ENCODE measurements at places on chromosomes 12 and 14. TPM values are rescaled to one million over a fixed set of nuclear protein-coding genes. Genes with fewer than 3 reads are reported as not detected.
A peak's percentile ranks its signal among the peaks of the same experiment; 100 is the strongest.

RNFT2 gene
- total RNA-seq: 7.1 TPM

- H3K4me1 ChIP-seq: no peaks in the 10 kb centered on the region
- no peak for DNase-seq
- H3K4me3 ChIP-seq: no peak overlapping the region
- H3K27ac ChIP-seq: no peak overlapping the region
- H3K36me3 ChIP-seq: no peaks in the 10 kb centered on the region
Observed at GRCh38 chr12:45587877-45588533, 141.5 kb upstream of the ARID2 start.

KRT79 gene
- total RNA-seq: not detected

GRCh38 chr12:79420146-79420618 is 270.6 kb downstream of the PAWR start:
- H3K27me3 ChIP-seq: no peaks in the 10 kb centered on the region
- DNase-seq: peak; percentile 73
- no peak overlapping the region for H3K27ac ChIP-seq
- H3K4me1 ChIP-seq: peaks cover 73% of the 10 kb centered on the region

RDH12 gene
- total RNA-seq: 1.4 TPM

FAM186B gene
- total RNA-seq: 0.17 TPM

- H3K4me3 ChIP-seq: no peak overlapping the region
- H3K27me3 ChIP-seq: no peaks in the 10 kb centered on the region
- H3K36me3 ChIP-seq: no peaks in the 10 kb centered on the region
- no peak for DNase-seq
- H3K27ac ChIP-seq: no peak overlapping the region
Observed at GRCh38 chr14:105023144-105023543, 2.3 kb upstream of the CDCA4 start.

LRTM2 gene
- total RNA-seq: not detected

DNA sequence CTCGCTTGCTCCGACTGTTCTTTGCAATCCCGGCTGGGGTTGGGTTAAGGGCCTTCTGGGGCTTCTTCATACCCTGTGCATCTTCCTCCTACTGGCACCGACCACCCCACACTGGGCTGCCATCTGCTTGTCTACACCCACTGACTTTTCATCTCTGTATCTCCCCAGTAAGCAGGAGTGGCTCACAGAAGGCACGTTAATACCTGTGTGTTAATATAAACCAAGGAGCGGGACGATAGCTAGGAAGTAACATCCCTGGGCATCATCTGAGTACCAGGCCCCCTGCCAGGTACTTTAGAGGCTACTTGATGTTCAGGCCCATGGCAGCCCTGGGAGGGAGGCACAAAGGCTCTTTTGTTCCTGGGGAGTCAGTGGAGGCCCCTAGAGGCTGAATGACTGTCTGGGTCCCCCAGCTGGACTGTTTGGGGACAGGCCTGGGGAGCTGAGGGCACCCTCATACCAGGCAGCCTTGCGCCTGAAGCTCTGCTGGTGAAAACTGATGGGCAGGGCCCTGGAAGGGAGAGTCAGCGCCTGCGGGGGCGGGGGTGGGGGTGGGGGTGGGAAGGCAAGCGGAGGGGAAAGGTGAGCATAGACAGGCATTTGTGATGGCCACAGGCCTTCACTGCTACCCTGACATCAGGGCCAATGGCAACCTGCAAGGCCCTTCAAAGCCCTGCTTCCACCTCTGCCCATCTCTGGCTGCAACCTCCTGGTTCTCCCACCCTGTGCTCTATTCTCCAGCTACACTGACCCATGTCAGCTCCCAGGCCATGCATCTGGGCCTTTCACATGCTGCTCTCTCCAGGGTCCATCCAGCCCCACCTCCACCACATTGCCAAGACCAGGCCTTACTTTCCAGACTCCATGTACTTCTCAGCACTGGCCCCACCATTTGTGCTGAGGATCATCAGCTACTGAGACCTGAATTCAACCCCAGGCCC is 34.2 kb upstream of the DEGS2 start:
- H3K36me3 ChIP-seq: no peaks in the 10 kb centered on the region
- peak; percentile 75 for DNase-seq

GRCh38 chr12:48925304-48926011 is at the start of gene FKBP11:
FKBP11 (minus strand) TSS chr12:48925492; CDS start chr12:48925428, 64 bp downstream.
- DNase-seq: no peak
- H3K27me3 ChIP-seq: no peaks in the 10 kb centered on the region
- peaks cover 12% of the 10 kb centered on the region for H3K4me1 ChIP-seq
- H3K36me3 ChIP-seq: peaks cover 2% of the 10 kb centered on the region
- peak within 1 kb of the TSS; percentile 46 for H3K27ac ChIP-seq
- H3K4me3 ChIP-seq: peak within 1 kb of the TSS; percentile 50

GRCh38 chr14:35296545-35296944 is 4.4 kb downstream of the PSMA6 start:
- DNase-seq: no peak
- H3K27me3 ChIP-seq: no peaks in the 10 kb centered on the region
- peaks cover 56% of the 10 kb centered on the region for H3K4me1 ChIP-seq

GRCh38 chr14:63499701-63500250 is 43.4 kb downstream of the PPP2R5E start:
- H3K4me1 ChIP-seq: 0 out of 2 replicates have a peak, but pooled peaks cover 4% of the 10 kb centered on the region
- no peaks in the 10 kb centered on the region for H3K27me3 ChIP-seq
- no peak for DNase-seq
- no peak overlapping the region for H3K27ac ChIP-seq

- no peak overlapping the region for H3K27ac ChIP-seq
- no peak overlapping the region for H3K4me3 ChIP-seq
- H3K36me3 ChIP-seq: no peaks in the 10 kb centered on the region
- H3K4me1 ChIP-seq: no peaks in the 10 kb centered on the region
Observed at GRCh38 chr14:96246539-96246847, 9.5 kb upstream of the BDKRB1 start.

DNA sequence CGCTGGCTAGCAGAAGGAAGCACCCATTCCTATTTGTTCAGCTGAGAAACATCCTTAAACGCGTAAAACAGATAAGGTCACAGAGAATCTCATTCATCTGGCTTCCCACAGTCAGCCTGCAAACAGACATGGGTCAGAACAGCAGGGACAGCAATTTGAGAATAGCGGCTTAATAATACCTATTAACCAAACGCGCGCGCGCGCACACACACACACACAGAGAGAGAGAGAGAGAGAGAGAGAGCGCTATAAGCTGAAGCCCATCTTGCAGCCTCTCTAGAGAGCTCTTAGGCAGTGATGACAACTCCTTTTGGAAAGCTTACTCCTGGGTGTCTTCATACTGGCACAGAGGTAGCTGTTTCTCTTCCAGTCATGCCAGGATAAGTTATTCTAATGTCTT is 26.4 kb downstream of the TMEM132D start:
- H3K27ac ChIP-seq: no peak overlapping the region
- no peaks in the 10 kb centered on the region for H3K36me3 ChIP-seq
- no peaks in the 10 kb centered on the region for H3K4me1 ChIP-seq
- DNase-seq: no peak
- no peak overlapping the region for H3K4me3 ChIP-seq
- peaks cover 5% of the 10 kb centered on the region for H3K27me3 ChIP-seq

DNA sequence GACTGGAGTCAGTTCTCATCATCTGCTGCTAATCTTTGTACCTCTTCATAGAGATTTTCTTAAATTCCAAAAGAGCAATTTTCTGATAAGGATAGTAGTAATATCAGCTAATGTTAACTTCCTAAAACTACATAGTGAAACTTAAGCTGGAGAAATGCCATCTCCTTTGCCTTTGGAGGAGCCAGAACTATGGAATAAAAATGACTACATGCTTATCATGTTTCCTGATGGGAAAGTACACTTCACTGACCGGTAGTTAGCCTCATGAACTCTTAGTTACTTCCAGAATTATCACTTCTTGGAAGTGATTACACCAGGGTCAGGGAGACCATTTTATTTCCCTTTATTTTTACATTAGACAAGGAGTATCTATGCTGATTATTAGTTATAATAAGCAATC is 1222.1 kb upstream of the TMEM132C start:
- DNase-seq: no peak
- no peaks in the 10 kb centered on the region for H3K27me3 ChIP-seq
- no peak overlapping the region for H3K27ac ChIP-seq

- H3K4me1 ChIP-seq: no peaks in the 10 kb centered on the region
- no peaks in the 10 kb centered on the region for H3K36me3 ChIP-seq
- H3K27me3 ChIP-seq: peaks cover 52% of the 10 kb centered on the region
- H3K27ac ChIP-seq: no peak overlapping the region
- H3K4me3 ChIP-seq: no peak overlapping the region
Observed at GRCh38 chr14:74400919-74401503, 25.0 kb downstream of the SYNDIG1L start.

DNA sequence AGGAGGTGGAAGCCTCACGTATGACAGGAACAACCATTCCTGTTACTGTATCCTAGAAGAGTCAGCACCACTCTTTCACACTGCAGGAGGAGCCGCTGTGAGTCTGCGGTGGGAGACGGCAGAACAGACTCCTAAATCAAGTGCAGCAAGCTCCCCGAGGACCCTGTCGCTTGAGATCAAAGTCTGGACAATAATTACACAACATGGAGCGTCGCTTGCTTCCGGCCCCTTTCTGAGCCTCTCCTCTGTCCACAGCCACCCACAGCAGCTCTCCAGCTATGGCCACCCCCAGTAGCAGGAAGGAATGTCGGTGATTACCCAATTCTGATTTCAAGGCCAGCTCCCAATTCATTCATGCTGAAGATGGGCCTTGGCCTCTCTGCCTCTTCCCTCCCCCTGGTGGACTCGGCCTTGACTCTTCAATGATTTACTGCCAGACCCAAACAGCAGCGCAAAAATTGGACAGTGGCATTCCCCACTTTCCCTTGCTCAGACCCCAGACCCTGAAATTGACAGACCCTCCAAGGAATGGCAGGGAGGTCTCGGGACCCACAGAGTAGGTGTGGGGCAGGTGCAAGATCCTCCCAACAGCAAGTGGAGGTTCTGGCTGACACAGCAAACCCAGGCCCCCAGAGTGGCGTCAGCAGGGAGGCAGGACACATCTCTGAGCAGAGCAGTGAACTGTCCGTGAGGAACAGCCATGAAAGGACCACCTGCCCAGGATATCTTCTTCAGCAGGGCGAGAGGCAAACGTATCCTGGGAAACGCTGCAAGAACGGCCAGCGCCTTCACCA is 272.7 kb upstream of the DIO3 start:
- H3K4me1 ChIP-seq: peaks cover 78% of the 10 kb centered on the region
- H3K27ac ChIP-seq: peak overlapping the region; percentile 99
- peak overlapping the region; percentile 71 for H3K4me3 ChIP-seq

DNA sequence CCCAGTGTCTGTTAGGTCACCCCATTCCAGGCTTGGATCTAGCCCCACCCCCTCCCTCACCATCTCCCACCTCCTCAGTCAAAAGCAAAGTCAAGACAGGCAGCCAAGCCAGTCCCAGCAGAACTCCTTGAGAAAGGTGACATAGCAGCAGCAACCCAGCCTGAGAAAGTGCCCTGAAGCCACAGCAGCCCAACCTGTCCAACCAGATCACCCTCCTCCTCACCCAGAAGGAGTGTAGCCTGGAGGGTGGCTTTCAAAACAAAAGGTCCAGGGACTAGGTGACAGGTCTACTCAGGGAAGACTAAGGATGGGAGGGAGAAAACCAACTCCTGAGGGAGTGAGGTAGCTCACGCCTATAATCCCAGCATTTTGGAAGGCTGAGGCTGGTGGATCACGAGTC is 5.2 kb downstream of the RAB15 start:
- H3K4me3 ChIP-seq: no peak overlapping the region
- no peaks in the 10 kb centered on the region for H3K36me3 ChIP-seq
- peaks cover 17% of the 10 kb centered on the region for H3K4me1 ChIP-seq
- no peaks in the 10 kb centered on the region for H3K27me3 ChIP-seq
- DNase-seq: no peak

- H3K4me1 ChIP-seq: peaks cover 25% of the 10 kb centered on the region
- H3K27ac ChIP-seq: no peak overlapping the region
- no peaks in the 10 kb centered on the region for H3K36me3 ChIP-seq
- DNase-seq: no peak
Observed at GRCh38 chr12:11067514-11067913, 5.4 kb upstream of the TAS2R46 start.

DNA sequence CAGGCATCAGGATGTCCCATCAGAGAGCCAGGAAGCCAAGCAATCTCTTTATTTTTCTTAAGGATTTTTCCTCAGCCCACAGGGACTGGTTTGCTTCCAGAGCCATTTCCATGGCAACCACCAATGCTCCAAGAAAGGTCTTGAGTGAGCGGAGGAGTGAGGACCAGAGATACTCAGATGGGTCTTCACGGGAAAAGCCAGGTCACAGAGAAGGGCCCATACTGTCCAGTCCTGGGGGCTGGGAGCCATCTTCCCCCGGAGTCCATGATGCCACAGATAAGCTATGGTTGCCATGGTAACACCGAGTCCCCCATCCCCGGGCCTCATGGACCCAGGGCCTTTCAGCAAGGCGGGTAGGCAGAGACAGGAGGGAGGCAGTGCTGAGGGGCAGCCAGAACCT is 28.6 kb downstream of the CMKLR1 start:
- peaks cover 68% of the 10 kb centered on the region for H3K4me1 ChIP-seq
- no peak for DNase-seq
- no peak overlapping the region for H3K4me3 ChIP-seq
- H3K27ac ChIP-seq: no peak overlapping the region
- H3K27me3 ChIP-seq: peaks cover 27% of the 10 kb centered on the region

DNA sequence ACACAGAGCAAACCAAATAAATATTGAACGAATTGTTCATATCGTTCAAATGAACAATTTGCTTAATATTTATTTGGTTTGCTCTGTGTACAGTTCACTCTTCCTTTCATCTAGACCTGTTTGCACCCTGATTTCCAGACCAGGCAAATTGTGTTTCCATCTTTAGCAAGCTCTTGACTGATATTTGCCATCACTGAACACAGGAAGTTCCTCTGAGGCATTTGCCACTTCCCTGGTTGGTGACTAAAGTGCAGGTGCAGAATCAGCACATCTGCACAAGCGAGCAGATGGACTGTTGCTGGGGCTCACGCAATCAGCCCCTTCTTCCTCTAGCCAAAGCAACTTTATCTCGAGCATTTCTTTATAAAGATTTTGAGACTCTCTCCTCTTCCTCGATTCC is 112.9 kb downstream of the DAAM1 start:
- H3K36me3 ChIP-seq: no peaks in the 10 kb centered on the region
- H3K4me1 ChIP-seq: peaks cover 86% of the 10 kb centered on the region
- no peak overlapping the region for H3K4me3 ChIP-seq

DNA sequence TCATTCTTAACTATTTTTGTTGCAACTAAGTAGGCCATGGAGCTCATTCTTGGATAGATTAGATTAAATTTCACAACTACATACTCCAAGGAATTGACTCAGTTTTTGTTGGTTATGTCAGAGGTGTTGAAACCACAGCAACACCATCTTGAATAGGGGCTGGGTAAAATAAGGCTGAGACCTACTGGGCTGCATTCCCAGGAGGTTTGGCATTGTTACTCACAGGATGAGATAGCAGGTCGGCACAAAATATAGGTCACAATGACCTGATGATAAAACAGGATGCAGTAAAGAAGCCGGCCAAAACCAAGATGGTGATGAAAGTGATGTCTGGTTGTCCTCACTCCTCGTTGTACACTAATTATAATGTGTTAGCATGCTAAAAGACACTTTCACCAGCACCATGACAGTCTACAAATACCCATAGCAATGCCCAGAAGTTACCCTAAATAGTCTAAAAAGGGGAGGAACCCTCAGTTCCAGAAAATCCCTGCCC is 20.9 kb downstream of the DMAC2L start:
- H3K4me3 ChIP-seq: no peak overlapping the region
- no peak overlapping the region for H3K27ac ChIP-seq
- 0 out of 3 replicates have a peak, but pooled peaks cover 16% of the 10 kb centered on the region for H3K36me3 ChIP-seq

GRCh38 chr12:95870897-95871296 is 12.1 kb downstream of the SNRPF start:
- no peak overlapping the region for H3K4me3 ChIP-seq
- H3K27me3 ChIP-seq: no peaks in the 10 kb centered on the region
- peaks cover 3% of the 10 kb centered on the region for H3K36me3 ChIP-seq
- DNase-seq: peak; percentile 6
- no peak overlapping the region for H3K27ac ChIP-seq
- H3K4me1 ChIP-seq: peaks cover 9% of the 10 kb centered on the region

GRCh38 chr12:43337571-43338444 is 214.2 kb downstream of the ADAMTS20 start:
- DNase-seq: no peak
- no peaks in the 10 kb centered on the region for H3K4me1 ChIP-seq
- no peaks in the 10 kb centered on the region for H3K27me3 ChIP-seq
- no peak overlapping the region for H3K27ac ChIP-seq
- H3K4me3 ChIP-seq: no peak overlapping the region
- H3K36me3 ChIP-seq: no peaks in the 10 kb centered on the region

Data from HepG2 (cell line).